ENCODE measurements at places on chromosomes 1 and 21.

- no peak for DNase-seq
These were observed 1.4 kb upstream of the WNT2B start for GRCh38 chr1:112507336-112507735.

- DNase-seq = peak; percentile 44
These were observed 37.0 kb downstream of the PCSK9 start for GRCh38 chr1:55076356-55076755.

DNA sequence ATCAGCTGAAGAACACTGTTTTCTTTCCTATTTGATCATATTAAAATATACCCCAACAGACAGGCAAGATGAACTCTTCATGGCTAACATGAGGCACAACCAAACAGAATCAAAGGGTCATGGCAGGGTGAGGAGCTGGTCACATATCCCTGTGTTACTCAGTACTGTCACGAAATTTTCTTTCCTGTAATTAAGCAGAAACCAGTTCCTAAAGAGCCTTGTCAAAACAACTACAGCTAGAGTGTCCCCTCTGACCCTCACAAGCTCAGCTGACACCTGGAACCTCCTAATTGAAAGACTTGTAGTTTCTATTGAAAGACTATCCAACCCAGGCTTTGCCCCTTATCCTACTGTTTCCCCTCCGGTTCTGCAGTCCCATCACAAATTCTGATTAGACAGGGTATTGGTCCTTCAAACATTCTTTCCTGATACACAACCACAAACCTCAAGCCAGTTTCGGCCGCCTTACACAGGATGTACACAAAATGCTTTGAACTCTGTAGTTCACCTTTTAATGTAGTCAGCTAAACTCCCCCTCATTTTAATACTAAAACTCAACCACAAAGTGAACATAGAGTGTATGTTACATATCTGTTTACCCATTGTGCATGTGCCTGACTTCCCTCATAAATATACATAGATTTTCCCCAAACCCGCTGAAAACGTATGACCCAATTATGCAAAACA lies 651.9 kb downstream of the MRPL39 start:
- DNase-seq = no peak

- peak; percentile 2 for DNase-seq
These were observed 169.8 kb upstream of the CXADR start for GRCh38 chr21:17343055-17343454.

- no peak for DNase-seq
These were observed 80.8 kb downstream of the OBSCN start for GRCh38 chr1:228288536-228289238.

DNA sequence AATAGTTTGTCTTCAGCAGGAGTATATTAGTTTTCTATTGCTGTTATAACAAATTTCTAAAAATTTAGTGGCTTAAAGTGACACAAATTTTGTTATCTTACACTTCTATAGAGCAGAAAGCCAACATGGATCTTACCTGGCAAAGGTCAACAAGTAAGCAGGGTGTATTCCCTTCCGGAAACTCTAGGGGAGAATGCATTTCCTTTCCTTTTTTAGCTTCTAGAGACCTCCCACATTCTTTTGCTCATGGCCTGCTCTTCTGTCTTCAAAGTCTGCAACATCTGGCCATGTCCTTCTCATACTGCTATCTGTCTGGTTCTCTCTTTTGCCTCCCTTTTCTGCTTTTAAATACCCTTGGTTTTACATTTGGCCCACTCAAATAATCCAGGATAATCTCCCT lies 242.6 kb downstream of the ZNF648 start:
- DNase-seq = no peak

DNA sequence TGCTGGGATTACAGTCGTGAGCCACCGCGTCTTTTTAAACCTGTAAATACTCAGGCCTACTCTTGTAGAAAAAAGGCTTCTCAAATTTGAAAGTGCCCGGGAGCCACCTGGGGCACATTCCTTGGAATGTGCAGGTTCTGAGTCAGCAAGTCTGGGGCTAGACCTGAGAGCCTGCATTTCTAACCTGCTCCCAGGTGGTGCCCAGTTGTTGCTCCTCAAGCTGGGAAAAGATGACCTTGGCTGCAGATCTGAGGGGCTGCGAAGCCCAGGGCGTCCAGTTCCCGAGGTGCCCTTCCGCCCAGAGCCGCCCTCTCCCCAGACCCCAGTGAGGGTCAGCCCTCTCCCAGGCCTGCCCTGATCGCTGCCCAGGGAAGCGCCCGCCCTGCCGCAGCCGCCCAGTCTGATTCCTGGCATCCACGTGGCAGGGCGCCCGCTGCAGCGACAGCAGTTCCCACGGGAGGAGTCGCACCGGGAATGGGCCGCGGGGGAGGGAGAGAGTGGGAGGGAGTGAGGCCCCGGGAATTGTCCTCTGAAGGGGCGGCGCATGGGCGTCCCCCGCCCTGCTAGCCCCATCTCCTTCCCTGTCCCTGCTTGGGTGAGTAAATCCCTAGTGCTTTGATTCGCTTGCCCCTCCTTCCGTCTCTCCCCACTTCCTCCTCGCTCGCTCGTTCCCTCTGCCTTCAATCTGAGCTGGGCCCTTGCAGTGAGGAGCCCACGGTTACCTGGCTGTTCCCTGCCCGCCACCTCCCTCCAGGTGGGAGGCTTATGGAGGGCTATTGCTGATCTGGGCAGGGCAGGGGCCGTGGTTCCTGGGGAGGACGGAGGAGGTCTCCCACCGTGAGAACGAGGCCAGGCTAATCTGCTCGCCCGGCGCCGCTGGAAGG lies 18.8 kb upstream of the TENT5B start:
- DNase-seq = peak; percentile 70

DNA sequence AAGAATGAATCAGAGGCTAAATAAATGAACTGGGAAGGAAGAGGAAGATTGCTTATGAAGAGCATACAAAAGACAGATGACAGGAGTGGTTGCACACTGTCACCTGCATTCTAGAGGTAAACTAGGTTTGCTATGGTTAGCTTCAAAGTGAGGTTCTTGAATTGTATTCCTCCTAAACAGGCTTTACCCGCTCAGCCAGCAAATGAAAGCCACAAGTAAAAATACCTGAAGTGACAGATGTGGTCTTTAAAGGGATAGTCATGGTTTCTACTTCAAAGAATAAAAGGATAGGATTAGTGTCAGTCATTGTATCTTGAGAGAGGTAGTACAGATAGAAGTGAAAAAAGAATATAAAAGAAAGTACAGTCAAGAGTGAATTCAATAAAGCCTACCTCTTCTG lies 32.4 kb upstream of the PRDX6 start:
- no peak for DNase-seq

GRCh38 chr21:38170283-38170682 lies 86.5 kb upstream of the KCNJ15 start:
- DNase-seq = no peak

DNA sequence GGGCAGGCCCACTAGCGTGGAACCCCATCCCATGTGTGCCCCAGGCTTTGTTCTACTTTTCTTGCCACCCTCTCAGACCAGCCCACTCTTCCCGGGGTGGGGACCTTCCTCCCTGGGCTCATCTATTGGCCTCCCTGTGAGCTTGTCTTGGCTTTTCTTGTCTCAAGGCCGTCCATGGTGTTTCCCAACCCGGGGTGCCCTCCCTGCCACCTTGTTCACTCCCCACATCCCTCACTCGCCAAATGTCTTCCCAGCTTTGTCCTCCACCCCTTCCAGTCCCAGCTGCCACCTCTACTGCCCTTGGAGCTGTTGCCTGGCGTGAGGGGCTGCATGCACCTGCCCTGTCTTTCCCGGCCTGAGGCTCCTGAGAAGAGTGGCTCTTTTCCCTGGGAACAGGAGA lies 18.4 kb downstream of the LRRC71 start:
- DNase-seq = no peak

DNA sequence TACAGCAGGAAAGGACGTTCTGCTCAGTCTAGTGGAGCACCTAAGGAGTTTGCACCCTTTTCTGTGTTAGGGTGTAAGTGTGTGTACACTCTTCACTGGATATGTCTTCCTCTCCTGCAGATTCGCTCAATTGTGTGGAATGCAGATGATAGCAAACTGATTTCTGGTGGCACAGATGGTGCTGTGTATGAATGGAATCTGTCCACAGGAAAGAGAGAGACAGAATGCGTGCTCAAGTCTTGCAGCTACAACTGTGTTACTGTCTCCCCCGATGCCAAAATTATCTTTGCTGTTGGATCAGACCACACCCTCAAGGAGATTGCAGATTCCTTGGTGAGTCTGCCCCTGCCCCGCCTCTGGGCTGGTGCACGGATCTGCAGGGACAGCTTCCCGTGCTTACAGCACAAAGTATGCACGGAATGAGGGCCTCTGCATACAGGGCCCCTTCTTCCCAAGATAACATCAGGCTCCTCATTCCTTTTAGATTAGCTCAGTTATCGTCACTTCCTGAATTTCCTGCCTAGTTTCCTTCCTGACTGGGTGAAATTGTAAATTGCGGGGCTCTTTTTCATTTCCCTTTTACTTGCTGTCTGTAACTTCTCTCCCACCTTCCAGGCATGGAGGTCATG lies 34.6 kb downstream of the CFAP57 start:
- peak; percentile 95 for DNase-seq

GRCh38 chr1:14259191-14259757 lies 339.2 kb upstream of the KAZN start:
- no peak for DNase-seq

DNA sequence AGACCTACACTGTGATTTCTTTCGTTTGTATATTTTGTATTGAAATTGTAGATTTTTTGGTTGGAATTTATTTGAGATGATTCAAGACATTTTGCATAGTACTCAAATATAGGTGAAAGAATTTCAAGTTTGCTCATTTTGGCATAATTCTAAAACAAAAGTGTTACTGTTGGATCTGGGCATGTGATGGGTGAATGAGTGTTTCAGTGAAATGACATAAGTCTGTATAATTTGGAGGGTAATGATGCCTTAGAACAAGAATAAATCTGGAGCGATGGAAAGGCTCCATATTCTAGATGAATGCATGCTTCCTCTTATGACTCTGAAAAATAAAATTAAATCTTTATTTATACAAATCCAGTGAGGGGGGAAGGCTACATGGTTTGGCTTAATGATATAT lies 41.0 kb downstream of the NFIA start:
- no peak for DNase-seq

DNA sequence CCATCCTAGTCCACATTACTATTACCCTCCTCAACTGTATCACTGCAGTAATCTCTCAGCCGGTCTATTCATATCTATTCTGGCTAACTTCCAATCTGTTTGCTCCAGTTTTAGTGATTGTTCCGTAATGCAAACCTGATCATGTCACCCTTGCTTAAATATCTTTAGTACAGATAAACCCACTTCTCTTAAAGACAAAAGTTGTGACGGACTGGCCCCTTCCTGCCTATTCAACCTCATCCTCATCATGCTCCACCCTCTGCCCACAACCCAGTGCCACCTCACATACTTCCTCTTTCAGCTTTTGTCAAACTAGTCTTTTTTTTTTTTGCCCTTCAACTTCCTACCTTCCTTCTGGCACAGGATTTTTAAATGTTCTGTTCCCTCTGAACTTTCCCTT lies 2.8 kb upstream of the C1orf162 start:
- DNase-seq = no peak

DNA sequence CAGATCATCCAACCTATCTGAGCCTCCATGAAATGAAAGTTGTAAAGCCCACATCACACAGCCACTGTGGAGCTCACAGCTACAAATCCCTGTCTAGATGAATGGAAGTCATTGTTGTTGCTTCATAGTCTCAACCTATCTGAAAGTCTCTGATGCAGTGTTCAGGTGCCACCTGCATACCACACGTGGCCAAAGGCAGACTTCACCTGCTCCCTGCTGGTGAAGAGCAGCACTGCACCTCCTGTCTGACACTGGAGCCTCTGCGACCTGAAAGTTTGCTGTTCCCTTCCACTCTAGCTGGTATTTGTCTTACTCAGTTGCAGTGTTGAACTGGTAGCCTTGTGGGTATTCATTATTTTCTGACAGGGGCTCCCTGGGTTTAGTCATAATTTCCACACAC lies 18.4 kb downstream of the LORICRIN start:
- DNase-seq = no peak

DNA sequence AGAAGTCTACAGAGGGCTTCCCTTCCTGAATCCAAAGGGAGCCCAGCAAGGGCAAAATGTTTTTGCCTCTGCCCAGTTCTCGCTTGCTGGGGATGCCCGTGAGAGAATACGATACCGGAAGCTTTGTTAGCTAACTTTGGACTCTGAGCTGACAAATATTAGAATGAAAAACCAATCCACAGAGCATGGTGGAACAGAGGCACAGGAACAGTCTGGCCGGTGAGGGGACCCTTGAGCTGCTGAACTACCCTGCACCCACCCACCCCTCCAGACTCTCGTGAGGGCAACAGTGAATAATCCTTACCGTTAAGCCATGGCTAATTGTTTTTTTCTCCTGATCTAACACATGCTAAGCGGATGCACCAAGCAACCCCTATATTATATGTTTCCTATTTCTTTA lies 76.3 kb upstream of the AKT3 start:
- DNase-seq = no peak

GRCh38 chr1:23719162-23719820 lies 24.0 kb upstream of the ELOA start:
- peak; percentile 47 for DNase-seq

DNA sequence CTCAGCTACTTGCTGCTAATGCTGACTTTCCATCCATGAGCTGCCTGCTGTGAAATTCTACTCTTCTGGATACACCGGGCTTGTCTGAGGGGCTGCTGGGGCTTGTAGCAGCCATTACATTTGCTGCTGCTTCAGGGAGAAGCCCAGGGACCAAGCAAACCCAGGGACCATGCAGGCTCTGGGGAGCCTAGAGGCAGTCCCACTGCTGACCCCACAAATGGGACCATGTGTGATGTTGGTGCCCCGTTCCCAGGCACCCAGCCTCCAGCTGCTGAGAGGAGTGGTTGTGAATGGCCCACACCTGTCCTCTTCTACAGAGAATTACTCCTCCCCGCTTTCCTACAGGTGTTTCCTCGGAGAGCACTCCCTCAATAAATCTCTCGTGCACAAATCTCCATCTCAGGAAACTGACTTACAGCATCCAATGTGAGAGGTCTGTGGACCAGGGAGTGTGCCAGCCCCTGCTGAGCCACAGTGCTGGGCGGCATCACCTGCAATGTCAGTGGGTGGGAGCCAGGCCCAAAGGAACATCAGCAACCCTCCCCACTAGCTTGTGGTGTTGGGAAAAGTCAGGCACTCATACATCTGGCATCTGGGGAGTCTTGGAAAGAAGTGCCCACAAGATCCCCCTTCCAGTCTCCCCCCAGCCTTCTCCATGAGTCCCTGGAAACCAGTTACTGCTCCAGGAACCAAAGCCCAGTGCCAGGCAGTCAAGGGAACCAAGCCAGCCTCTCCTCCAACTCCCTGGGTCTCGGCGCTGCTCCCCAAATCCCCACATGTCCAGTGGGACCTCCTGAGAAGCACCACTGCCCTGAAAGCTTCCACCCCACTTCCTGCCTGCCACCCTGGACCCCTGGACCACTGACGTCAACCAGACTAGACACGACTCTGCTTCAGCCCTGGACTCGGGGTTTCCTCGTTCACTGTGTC lies 65.1 kb downstream of the TCP10L start:
- DNase-seq = no peak
